Stimulated activated CD4-positive, alpha-beta T cell treated with anti-CD3 and anti-CD28 coated beads, Interleukin-2, amount 100 ng/mL, for 24 hours (primary cell): ENCODE measurements at places on chromosomes 13 and 19.

DNA sequence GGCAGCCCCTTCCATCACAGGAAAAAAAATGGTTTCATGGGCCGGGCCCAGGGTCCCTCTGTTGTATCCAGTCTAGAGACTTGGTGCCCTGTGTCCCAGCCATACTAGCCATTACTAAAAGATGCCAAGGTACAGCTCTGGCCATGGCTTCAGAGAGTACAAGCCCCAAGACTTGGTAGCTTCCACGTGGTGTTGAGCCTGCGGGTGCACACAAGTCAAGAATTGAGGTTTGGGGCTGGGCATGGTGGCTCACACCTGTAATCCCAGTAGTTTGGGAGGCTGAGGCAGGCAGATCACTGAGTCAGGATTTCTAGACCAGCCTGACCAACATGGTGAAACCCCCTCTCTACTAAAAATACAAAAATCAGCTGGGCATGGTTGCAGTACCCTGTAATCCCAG lies 214.3 kb downstream of the LIG4 start:
- DNase-seq, result no peak

DNA sequence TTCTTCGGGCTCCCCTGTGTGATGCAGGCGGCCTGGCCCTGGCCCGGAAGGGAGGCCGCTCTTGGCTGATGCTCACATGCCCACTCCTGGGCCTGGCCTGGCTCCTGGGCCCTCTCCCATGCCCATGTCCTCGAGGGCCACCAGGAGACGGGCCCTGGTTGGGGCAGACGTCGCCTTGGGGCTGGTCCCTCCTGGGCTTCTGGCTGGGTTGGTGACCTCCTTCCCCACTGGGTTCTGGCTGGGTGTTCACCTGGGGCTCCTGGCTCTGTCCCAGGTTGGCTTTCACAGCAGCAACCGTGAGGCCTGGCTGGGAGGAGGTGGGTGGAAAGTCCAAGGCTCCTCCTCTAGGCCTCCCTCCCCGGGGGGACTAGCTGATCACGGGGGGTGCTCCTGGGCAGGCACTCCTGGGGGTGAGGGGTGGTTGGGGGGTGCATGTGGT lies 15.5 kb upstream of the SLC7A10 start:
- DNase-seq, result no peak

GRCh38 chr13:104584481-104584880 lies 1518.3 kb upstream of the SLC10A2 start:
- no peak for DNase-seq

DNA sequence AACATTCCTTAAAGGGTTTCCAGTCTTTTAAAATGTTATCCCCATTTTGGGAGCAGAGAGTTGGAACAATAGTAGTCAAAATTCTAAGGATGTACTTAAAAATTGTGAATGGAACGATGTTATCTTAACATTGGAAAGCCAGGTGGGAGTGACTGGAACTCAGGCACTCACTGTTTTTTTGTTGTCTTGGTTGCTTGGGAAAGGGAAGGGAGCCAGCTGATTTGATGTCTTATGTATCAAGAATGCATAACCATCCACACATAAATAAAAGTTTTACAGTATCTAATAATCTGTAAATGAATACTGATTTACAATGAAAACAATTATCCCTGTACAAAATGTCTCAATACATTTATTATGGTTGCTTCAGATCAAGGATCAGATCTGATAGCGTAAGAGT lies 88.7 kb downstream of the SLC10A2 start:
- no peak for DNase-seq

GRCh38 chr13:55705971-55706370 lies 1434.7 kb upstream of the PRR20A start:
- no peak for DNase-seq

DNA sequence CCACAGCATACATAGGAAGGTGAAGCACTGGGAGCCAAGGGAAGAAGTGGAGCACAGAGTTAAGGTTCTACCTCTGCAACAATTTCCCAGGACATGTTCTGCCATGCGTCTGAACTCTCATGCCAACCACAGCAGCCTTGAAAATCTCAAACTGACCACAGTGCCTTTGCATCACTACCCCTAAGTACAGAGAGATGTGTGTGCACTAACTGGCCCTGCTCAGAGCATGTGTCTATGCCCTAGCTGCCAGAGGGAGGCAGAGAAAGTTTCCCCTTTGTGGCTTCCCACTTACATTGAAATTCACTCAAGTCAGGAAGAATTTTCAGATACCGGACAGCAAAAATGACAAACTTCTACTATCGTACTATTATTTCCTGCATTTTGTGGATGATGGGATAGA lies 26.8 kb upstream of the WDFY2 start:
- DNase-seq, result no peak

DNA sequence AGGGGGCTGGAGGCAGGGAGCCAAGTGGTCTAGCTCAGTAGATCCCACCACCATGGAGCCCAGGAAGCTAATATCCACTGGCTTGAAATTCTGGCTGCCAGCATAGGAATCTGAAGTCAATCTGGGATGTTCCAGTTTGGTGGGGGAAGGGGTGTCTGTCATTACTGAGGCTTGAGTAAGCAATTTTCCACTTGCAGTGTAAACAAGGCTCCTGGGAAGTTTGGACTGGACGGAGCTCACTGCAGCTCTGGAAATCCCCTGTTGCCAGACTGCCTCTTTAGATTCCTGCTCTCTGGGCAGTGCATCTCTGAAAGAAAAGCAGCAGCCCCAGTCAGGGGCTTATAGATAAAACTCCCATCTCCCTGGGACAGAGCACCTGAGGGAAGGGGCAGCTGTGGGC lies 349.2 kb upstream of the KLHL1 start:
- no peak for DNase-seq

GRCh38 chr13:93690139-93690538 lies 463.5 kb downstream of the GPC6 start:
- DNase-seq, result no peak

- DNase-seq, result no peak
Observed at GRCh38 chr19:50959731-50960500, 7.1 kb upstream of the KLK5 start.

DNA sequence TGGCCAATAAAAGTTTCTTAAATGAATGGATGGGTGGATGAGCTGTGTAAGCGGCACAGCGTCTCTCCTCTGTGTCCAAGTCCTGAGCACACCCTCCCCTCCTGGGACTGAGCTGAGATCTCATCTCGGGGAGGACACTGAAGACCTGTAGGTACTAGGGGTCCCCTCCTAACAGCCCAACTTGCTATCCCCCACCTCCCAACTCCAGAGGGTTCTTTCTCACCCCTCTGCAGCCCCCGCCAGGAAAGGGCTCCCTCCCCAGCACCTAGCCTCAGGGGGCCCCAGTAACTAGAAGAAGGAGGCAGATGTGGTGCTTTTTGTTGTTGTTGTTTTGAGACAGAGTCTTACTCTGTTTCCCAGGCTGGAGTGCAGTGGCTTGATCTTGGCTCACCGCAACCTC lies 1.1 kb upstream of the NANOS3 start:
- DNase-seq, result no peak

GRCh38 chr13:66430269-66430668 lies 799.9 kb downstream of the PCDH9 start:
- no peak for DNase-seq

DNA sequence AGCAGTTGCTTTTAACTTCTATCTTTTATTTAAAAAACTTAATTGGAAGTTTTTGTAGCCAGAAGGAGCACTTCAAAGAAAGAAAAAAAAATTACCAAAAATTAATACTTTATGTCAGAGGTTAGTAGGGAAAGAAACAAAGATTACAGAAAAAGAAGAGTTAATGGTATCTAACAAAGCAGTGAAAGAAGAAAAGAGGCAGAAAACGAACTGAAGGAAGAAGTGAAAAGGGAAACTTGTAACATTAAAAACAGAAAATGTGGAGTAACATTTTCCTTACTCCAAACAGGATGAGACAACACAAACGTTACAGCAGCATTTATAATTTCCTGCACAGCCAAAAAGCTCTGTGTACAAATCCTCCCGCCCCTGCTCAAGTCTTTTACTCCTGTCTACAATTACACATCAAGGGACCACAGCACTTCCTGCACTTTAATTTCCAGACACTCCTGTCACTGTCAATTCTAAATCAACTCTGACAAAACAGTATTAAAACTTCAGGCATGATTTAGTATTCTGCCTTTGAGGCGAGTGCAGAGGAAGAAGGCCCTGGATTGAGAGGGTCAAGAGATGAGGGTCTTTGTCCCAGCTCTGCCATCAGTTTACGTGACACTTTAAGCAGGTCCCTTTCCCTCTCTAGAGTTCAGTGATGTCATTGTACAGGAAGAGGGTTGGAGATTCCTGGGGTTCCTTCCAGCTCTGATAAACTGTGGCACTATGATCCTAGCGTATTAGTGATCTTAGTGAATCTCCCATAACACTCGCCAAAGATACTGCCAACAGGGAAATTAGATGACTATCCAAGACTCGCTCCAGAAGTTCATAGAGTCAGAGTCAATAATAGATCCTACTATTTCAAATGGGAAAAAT lies 53.2 kb upstream of the LSM14A start:
- DNase-seq, result no peak

- DNase-seq, result peak; percentile 27
Observed at GRCh38 chr19:22545751-22546150, 88.4 kb upstream of the ZNF492 start.

DNA sequence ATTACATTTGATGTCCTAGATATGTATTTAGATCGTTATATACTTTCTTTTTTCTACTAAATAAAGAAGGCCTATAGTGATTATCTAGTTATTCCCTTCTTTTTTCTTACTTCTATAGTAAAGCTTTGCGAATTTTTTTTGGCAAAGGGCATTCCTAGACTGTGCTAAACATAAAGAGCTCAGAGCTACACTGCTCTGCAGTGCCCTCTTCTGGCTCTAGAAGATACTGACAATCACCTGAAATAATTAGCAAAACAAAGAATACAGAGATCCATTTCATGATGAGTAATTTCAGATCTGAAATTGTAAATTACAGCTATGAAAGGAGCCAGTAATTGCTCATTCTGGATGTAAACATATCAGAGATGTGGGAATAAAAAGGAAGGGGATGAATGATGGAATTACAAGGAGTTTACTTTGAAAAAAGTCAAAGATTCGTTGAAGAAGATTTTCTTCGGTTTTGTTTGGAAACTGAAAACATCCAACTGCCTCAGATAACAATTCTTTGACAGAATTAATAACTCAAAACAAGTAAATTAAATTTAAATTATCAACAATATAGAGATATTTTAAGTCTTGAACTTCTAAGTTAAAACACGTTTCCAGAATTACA lies 288.5 kb downstream of the NALCN start:
- DNase-seq, result no peak

DNA sequence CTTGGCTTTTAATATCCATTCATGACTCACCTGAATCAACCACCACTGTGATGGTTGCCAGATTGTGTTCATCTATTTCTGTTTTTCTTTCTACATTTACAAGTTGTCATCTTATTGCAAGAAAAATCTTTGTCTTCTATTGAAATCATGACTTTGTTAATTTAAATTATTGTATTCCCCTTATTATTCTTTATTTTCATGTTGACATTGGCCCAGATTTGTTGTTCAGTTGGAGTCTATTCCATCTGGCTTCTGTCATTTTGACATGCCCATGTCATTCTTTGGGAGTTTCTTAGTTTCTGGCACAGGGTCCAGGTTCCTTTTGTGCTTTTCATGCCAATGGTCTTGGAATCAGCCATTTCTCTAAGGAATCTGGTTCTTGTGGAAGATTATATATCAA lies 19.9 kb upstream of the DACH1 start:
- DNase-seq, result no peak

- DNase-seq, result no peak
Observed at GRCh38 chr19:34644991-34645461, 31.9 kb downstream of the SCGB2B2 start.

- no peak for DNase-seq
Observed at GRCh38 chr13:36526897-36527296, 94.6 kb downstream of the CCNA1 start.

GRCh38 chr13:105019073-105019472 lies 1516.4 kb downstream of the EFNB2 start:
- no peak for DNase-seq

DNA sequence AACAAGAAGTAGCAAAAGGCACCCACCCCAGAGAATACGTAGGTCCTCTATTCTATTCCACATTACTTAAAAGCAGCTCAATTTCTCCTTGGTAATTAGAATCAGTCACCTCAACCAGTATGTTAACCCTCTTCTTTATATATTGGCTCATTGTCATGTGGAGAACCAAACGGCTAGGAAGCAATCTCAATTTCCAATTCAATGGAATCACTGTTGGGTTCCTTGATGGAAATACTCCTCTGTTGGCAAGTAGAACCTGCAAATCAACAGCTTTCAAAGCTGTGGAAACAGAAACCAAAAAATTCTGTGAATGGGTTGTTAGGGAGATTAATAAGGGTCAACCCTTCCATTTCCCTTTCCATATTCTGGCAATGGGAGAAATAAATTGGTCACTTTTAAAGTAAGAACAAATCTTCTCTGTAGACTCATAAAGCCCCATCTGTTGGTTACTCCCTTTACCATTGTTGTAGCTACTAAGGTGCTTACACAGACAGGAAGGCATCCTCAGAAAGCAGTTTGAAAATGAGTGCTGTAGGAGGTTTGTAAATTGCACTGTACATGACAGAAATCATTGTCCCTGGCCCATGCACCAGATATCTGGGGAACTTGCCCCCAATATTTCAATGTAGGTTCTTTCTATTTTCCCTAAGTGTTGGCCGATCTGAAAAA lies 138.6 kb upstream of the UFM1 start:
- no peak for DNase-seq

- no peak for DNase-seq
Observed at GRCh38 chr13:106373304-106373988, 162.0 kb downstream of the EFNB2 start.

GRCh38 chr13:21116141-21116540 lies 54.8 kb upstream of the LATS2 start:
- DNase-seq, result no peak

GRCh38 chr19:3278749-3279148 lies 54.3 kb downstream of the CELF5 start:
- no peak for DNase-seq

GRCh38 chr13:48749699-48750473 lies 96.2 kb downstream of the CYSLTR2 start:
- DNase-seq, result peak; percentile 80

- no peak for DNase-seq
Observed at GRCh38 chr13:92452840-92453239, 773.8 kb upstream of the GPC6 start.

DNA sequence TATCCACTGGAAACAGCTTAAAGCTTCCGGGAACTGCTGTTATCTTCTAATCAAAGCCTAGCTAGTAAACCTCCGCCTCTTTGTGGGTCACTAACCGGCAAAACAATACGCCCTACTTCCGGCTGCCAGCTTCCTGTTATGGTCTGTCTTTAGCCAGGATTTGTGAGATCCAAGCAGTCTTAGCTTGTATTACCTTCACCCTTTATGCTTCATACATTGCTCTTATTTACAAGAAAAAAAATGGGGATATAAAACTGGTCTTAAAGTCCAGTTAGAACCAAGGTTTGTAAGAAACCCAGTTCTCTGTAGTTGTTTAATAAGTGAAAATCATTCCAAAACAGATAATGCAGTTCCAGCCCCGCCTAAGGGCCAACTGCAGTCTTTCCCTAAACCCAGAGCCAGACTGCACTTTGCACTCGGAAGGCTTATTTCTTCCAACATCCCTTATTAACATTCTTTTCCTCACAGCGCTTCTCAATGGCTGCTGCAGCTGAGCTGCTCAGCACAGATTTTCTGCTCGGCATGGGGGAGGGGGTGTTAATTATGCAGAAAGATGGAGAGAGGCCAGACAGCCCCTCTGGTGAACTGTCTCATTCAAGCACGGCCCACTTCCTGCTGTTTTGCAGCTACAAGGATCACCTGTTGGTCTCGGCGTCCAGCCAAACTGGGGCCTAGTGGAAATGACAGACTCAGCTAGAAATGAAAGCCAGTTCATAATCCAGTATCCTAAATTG lies 368.4 kb downstream of the KLF12 start:
- DNase-seq, result peak; percentile 67
